Stimulated activated CD4-positive, alpha-beta T cell treated with anti-CD3 and anti-CD28 coated beads, Interleukin-15, amount 100 ng/mL, for 1 hour (primary cell): ENCODE measurements at places on chromosomes 6 and 20.

- DNase-seq, result no peak
Observed at GRCh38 chr6:21628160-21628559, 34.6 kb downstream of the SOX4 start.

GRCh38 chr20:56411759-56412472 is at the start of gene CASS4:
CASS4 (plus strand) TSS chr20:56412260; CDS start chr20:56412459, 199 bp downstream.
- no peak for DNase-seq

DNA sequence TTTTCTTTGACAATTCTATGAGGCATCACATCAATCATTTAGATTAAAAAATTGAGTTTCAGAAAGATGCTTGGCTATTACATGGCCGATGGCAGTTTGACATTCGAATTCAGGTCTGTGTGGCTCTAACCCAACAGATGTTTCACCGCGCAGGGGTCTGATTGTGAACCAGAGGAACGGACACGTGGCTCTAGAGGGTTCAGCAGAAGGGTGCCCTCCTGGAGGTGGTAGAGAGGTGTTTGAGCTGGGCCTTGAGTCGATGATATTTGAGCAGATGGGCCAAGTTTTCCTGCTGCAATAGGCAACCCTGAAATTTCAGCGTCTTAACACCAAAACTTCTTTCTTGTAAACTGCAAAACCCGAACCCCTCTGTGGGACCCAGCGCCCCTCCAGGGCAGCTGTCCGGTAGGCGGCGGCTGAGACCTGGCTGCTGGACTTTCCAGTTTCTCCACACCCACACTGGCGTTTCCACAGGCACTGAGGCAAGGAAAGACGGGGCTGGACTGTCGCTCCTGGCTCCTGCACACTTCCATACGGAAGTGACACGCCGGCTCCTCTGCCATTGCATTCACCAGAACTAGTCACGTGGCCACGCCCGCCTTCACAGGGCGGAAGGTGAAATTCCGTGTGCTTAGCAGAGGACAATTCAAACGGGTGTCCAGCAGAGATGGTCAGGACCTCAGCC is 11.3 kb upstream of the AFDN start:
- no peak for DNase-seq

- no peak for DNase-seq
Observed at GRCh38 chr6:45442716-45443115, 65.0 kb upstream of the SUPT3H start.

GRCh38 chr6:10521104-10521808 is at the start of gene GCNT2:
GCNT2 (plus strand) TSS chr6:10521351; CDS start chr6:10528912, 7,561 bp downstream.
- no peak for DNase-seq

GRCh38 chr6:11637266-11637665 is 99.7 kb downstream of the TMEM170B start:
- DNase-seq, result no peak
